ENCODE measurements at places on chromosomes 1 and 21.
A peak's percentile ranks its signal among the peaks of the same experiment; 100 is the strongest.

GRCh38 chr1:227066999-227067398 lies 126.9 kb downstream of the COQ8A start:
- DNase-seq, result no peak

DNA sequence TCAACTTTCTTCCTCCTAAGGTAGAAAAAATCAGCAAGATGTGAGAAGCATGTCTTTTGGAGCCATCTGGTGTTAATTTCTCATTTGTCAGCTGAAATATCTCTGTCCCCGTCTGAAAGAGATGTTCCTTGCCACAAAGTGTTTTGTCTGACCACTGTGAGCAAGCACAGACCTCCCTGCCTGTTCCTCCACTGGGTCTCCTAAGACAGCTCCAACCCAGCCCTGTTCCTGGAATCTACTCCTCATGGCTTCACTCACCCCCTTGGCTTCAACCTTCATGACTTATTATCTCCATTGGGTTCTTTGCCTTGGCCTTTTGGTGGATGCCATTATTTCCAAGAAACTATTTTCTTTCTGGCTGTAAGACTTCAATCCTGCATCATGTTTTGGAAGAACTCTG lies 65.7 kb upstream of the CACHD1 start:
- DNase-seq, result no peak

DNA sequence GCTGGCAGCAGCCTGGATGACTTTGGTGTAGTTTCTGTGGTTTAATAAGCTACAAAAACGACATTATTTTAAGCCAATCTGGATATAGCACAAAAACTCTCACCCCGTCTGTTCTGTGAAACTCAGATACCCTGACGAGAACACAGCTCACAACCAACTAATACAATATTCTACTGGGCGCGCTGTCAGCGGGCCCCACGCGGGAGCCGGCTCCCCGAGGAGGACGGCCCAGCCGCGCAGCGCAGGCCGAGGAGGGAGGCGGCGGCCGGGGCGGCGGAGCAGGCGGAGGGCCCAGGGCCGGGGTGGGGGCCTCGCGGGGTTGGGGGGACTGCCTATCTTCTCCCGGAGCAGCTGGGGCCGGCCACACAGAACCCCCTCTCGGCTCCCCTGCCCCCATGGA lies 87.2 kb upstream of the POU3F1 start:
- no peak for DNase-seq

- DNase-seq, result no peak
These were observed 152.5 kb downstream of the DISC1 start for GRCh38 chr1:231779081-231779480.

GRCh38 chr1:11338284-11338924 lies 65.4 kb downstream of the UBIAD1 start:
- no peak for DNase-seq

DNA sequence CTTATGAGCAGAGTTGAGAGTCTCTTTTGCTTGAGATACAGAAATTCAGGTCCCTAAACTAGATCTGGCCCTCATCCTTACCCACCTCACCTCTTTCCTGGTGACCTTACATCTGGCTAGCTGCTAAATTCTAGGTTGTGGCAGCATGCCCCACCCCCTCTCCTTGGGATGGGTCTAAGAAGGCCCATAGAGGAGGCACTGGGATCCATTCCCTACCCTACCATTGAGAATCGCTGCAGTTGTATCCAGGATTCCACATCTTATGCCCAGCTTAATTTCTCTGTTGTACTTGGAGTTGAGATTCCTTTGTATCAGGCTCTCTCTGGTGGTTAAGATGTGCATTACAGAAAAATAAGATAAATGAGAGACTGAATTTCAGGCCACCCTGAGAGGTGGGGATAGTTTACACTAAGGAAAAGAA lies 9.5 kb upstream of the TMEM39B start:
- no peak for DNase-seq

- DNase-seq, result no peak
These were observed 790 bp downstream of the TESK2 start for GRCh38 chr1:45490121-45490625.

GRCh38 chr1:40167317-40167716 lies 6.1 kb downstream of the RLF start:
- no peak for DNase-seq

DNA sequence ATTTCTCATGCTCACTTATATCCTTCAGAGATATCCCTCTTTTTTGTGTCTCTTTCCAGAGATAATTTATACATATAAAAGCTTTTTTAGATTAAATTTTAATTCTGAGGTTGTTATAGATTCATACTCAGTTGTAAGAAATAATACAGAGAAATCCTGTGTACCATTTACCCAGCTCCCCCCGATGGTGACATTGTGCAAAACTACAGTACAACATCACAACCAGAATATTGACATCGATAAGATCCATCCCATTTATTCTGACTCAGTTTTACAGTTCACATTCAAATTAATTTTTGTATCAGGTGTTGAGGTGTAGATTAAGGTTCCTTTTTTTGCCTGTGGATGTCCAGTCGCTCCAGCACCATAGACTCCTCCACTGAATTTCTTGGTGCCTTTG lies 14.3 kb downstream of the DMRTB1 start:
- DNase-seq, result no peak

GRCh38 chr1:150561254-150561973 lies 12.2 kb downstream of the ADAMTSL4 start:
- DNase-seq, result no peak

DNA sequence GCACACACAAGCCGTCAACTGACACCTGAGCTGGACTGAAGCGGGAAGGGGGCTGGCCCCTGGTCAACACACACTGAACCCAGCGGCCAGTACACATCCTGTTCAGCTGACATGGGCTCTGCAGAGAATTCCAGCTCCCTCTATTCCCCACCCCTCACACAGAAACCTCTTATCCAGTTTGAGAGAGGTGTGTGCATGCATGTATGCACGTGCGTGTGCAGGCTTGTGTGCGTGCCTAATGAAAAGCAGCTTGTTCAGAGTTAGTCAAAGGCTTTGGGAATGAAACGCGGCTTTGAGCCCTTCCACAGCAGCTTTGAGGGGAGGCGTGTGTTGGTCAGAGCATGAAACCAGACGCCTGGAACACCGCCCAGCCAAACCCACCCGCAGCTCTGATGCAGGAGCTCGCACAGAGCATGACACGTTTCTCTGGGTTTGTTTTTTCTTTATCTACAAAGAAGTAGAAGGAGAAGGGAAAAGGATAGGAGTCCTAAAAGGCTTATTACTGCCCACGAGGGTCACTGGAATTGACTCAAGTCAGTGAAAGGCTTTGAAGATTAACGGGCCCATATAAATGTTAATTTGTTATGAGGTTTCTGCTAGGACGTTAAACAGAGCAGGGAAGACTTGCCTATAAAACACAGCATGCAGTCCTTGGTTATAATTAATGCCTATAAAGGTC lies 184.2 kb downstream of the ETS2 start:
- DNase-seq, result no peak

- DNase-seq, result no peak
These were observed 14.8 kb downstream of the ARHGEF11 start for GRCh38 chr1:157030728-157031127.

DNA sequence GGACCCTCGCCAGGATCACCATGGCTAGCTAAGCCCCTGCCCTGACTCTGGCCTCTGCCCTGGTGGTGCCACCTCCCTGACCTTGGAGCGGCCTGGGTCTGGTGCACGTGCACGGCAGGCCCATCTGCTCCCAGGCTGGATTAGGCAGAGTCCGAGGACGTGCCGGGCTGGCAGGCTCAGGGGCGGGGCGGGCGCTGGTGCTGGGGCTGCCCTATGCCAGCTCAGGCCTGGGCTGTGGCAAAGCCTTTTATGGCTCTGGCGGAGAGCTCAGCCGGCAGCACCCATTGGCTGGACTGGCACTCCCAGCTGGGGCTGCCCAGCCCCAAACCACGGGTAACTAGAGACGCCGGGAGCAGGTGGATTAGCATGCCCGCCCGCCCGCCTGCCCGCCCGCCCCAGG lies 17.1 kb upstream of the EDN2 start:
- DNase-seq, result no peak

DNA sequence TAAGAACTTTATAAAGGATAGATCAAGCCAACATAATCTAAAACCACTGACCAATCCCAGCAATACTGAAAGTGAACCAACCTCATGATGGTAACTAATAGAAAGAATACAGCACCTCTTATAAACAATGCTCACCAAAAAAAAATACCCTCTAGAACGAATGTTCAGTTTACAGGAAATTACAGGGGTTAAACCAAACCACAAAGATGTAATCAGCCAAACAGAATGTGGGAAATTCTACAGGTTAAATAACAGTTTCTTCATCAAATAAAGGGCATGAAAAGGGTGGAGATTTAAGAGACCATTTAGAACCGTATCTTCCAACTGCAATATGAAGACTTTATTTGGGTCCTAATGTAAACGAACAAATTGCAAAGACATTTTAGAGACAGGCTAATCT lies 30.4 kb downstream of the ARID4B start:
- DNase-seq, result no peak

DNA sequence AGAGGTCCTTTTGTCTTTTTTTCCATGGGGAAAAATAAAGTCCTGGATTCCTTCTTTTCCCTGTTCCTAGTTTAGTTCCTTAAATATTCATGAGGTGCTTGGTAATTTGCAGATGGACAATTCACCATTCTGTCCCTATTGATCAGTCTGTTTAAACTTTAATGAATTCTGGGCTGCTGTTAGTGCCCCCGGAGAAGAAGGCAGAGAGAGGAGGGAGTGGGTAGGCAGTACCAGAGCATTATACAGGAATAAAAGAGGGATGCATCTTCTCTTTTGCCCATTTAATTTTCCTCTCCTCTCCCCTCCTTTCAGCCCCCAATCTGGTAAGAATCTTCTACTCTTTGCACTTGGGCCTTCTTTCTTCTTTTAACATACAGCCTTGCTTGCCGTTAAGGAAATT lies 25.9 kb downstream of the FGGY start:
- no peak for DNase-seq

DNA sequence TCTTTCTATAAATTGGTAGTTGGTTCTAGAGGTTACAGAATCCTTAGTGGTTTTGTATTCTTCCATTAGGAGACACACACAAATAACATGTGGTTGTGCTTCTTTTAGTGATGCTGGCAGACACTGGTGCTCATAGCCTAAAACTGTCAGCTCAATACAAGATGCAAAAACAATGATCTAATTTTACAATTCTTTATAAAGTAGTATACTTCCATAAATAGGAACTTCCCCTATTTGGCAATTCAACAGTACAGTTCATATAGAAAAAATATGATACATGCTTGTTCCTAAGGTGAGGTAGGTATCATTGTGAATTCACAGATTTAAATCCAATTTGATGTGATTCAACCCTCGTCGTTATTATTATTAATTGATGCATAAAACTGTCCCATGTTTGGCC lies 20.8 kb upstream of the CCDC17 start:
- DNase-seq, result no peak

DNA sequence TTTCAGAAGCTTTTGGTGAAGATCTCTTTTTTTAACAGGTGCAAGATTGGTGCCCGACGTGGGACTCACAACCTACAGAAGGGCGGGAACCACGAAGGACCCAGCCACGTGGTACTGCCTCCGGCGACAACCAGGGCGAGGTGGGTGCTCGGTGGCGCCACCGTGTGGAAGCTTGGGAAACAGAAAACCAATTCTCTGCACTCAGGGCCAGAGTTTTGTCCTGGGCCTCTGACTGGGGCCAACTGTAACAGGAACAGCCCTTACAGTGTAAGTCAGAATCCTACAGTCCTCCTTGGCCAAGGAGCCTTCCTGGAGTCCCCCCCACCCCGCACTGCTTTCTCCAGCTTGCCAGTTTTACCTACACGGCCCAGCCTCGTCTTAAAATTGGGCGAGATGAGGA lies 11.6 kb upstream of the S100A7A start:
- DNase-seq, result peak; percentile 36

- DNase-seq, result no peak
These were observed 9.2 kb upstream of the HOOK1 start for GRCh38 chr1:59805554-59805953.

DNA sequence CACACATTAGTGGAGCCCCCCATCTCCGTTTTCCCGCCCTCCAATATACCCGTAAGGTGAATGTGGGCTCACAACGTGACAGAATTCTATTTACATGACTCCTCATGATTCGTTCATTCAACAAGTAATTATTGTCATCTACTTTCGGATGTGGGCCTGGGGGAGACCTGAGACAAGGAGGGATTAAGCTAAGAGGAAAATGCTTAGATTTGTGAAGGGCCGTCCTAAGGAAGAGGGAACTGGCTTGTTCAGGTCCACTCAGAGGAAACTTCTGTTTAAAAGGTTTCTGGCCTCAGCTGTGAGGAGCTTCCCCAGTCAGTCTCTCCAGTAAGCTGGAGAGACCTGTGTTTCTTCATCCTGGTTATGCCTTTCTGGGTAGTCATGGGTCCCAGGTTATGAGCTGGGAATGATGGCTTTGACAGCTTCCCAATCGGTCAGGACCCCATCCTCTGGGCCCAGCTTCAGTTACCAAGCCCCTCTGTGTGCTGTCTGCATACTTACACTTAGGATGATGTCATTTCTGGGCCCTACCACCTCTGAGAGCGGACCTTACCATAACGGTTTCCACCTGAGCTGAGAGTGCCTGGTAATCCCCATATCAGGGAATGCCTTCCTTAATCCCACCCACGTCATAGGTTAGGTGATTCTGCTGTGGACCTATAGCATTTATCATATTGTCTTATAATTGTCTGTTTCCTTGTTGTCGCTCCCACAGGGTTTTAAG lies 687 bp upstream of the ERI3 start:
- DNase-seq, result no peak

GRCh38 chr1:15579683-15580047 lies 5.2 kb downstream of the AGMAT start:
- DNase-seq, result no peak

DNA sequence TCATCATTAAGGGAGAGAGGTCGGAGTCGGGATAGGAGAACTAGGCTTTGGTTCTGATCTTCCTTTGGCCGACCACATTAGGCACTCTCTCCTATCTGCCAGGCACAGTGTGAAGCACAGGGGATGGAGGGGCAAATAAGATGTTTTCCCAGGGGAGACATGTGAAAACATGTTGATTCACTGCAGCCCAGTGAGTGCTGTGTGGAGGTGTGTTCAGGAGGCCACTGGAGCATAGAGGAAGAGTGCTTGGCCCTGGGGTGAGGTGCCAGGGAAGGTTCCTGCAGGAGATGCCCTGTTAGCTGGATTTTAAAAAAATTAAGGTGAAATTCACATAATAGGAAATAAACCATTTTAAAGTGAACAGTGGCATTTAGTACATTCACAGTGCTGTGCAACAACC lies 3.7 kb downstream of the VANGL2 start:
- DNase-seq, result no peak
